Globus pallidus (tissue), 1 donor: ENCODE measurements at places on chromosomes 6 and 20.

DNA sequence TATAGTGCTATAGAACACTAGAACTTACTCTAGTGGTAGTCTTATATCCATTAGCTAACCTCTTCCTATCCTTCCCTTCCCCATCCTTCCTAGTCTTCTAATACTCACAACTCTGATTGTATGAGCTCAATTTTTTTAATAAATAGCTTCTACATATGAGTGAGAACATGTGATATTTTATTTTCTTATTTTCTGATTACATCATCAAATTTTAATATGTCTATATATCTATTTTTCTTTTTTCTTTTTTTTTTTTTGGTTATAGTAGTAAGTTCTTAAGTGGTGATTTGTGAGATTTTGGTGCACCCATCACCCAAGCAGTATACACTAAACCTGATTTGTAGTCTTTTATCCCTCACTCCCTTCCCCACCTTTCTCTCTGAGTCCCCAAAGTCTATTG is 112.5 kb downstream of the JAG1 start:
- DNase-seq: no peak

DNA sequence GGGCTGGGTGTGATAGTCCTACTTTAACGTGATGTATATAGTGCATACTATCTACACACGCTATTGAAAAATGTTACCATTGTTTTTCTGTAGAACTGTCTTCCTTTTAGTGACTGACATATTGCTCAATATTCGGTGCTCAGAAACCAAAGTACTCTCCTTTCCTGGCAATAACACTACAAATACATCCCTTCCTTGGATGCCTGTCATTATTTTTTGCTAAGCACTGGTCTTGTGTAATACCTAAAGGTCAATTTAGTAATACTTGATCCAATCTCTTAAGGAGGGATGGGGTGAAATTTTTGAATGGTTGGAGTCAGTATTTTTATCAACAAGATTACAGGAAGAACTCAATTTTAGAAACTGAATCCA is 23.9 kb downstream of the CNR1 start:
- no peak for DNase-seq

- DNase-seq: no peak
These were observed 14.7 kb downstream of the STK35 start for GRCh38 chr20:2116170-2116940.

- no peak for DNase-seq
These were observed 409.9 kb downstream of the LAMA2 start for GRCh38 chr6:129292836-129293235.

- no peak for DNase-seq
These were observed 150.9 kb downstream of the DST start for GRCh38 chr6:56491606-56492328.

- no peak for DNase-seq
These were observed 17.4 kb upstream of the SDHAF4 start for GRCh38 chr6:70549327-70549726.

DNA sequence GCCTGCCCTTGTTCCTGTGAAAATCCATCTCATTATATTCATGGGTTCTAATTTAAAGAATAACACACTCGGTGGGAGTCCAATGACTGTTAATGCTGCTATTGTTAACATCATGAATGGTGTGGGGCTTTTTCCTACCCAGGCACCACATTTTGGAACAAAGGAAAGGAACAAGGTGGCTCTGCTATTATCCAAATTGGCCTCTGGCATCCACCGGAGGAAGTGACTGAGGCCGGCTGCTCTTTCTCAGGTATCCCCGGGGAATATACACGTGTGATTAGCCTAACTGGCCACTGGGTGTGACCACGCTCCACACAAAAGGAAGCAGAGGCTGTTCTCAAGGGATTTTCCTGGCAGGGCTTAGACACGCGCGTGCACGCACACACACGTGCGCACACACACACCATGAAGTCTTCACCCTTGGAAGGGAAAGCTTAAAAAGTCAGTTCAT is 601.2 kb upstream of the ARID1B start:
- DNase-seq: peak; percentile 16

DNA sequence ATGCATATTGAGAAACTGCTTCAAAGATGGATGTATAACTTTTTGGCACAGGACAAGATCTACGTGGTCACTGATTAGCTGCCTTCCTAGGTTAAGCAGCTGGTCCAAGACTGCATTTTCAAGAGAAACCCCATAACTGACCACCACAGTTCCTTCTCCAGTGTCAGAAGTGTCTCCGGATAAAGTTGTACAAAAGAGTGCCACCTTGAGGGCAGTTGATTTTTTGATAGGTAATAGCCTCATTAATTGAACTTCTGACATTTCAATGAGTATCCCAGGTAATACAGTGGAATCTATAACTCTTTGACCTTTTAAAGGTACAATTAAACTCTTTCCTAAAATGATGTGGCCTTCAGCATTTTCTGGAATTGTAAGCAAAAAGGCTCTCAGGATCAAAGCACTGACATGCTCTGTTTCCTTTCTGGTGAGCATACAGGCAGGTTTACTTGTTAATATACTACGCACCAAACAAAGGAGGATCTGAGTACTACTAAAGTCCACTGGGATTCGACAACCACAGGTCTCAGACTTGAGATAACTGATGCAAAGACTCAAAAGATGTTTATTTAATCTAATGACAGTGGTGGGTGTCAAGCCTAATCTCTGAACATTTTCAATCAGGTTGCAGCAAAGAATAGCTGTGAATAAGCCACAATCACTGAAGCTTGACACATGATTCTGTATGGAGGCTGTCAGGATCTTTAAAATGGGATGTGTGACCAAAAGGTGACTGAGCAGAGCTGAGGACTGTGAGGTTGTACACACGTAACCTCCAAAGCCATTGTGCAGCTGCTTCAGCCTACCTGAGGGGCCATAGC is 21.2 kb downstream of the MKKS start:
- no peak for DNase-seq

DNA sequence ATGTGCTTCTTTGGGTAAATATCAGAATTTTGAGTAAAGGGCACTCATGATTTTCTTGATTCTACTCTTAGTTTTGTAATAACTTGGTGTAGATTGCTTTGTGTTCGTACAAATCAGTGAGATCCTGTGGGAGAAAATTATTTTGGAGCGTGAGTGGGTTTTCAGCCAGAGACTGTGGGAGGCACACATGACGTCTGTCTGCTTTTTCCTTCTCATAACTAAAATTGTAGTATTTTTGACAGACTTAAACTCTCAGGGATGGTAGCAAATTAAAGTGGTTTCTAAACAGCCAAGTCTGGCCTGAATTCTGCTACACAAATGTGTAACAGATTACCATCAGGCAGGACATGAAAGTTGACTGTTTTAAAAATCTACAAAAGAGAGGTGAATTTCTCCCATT is 222.6 kb downstream of the OTOR start:
- DNase-seq: no peak

- DNase-seq: no peak
These were observed 63.7 kb upstream of the SLC22A23 start for GRCh38 chr6:3520281-3521230.

GRCh38 chr20:17856837-17857605 is 111.6 kb downstream of the SNX5 start:
- no peak for DNase-seq
